ENCODE measurements at places on chromosomes 3 and 15. TPM values are rescaled to one million over a fixed set of nuclear protein-coding genes. Genes with fewer than 3 reads are reported as not detected.

Gene PGBD4
- total RNA-seq, result 2.0 TPM

Gene NR1I2
- not detected for total RNA-seq

Gene PIGB
- 15.4 TPM for total RNA-seq

Gene LRRC31
- not detected for total RNA-seq

Gene P2RY14
- not detected for total RNA-seq

Gene GOLGA8R
- total RNA-seq, result 4.9 TPM

Gene TMOD3
- total RNA-seq, result 75.4 TPM

GRCh38 chr3:65478551-65479500, 559.9 kb downstream of the MAGI1 start:
- no peak for DNase-seq

- no peak for DNase-seq
Observed at GRCh38 chr15:22944651-22945050, 35.5 kb downstream of the CYFIP1 start.

DNA sequence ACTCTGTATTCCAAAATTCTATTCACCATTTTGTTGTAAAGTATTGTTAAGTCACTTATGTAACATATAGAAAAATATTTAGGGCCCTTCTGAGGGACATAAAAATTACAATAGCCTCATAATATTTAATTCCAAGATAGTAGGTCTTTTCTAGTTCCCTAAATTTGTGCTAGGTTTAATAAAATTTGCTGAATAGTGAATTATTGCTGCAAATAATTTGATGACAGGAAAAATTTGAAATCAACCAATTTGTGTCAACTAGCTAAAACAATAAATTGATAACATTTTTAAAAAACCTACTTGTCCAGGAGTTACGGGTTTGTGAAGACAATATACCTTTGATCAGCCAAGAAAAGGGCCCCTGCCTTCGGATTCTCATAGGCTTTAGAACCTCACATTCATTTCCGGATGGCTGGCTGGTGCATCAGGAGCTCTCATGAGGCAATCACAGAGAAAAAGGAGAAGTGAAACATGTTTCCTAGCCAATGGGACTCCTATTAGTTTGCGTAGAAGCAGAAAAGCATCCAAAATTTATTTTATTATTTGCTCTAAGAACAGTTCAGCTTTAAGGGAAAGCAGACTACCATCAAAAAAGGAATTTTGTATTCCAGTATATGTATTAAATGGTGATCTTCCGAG, 177.2 kb downstream of the LRRC3B start:
- no peak for DNase-seq

- peak; percentile 11 for DNase-seq
Observed at GRCh38 chr15:40032125-40032839, 6.7 kb downstream of the SRP14 start.

GRCh38 chr3:105195260-105195659, 171.4 kb upstream of the ALCAM start:
- DNase-seq, result no peak

- DNase-seq, result no peak
Observed at GRCh38 chr15:71329497-71330260, 214.4 kb downstream of the THSD4 start.

DNA sequence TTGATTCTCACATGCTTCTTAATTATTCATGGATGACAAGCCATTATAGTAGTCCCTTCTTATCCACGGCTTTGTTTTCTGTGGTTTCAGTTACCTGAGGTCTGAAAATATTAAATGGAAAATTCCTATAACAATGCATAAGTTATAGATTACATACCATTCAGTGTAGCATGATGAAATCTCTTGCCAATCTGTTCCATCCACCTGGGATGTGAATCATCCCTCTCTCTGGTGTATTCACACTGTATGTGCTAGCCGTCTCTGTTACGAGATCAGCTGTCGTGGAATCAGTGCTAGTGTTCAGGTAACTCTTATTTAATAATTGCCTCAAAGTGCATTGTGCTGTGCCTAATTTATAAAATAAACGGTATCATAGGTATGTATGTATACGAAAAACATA, 5.2 kb downstream of the WDR5B start:
- no peak for DNase-seq

- no peak for DNase-seq
Observed at GRCh38 chr3:167728176-167728575, 6.5 kb downstream of the PDCD10 start.

DNA sequence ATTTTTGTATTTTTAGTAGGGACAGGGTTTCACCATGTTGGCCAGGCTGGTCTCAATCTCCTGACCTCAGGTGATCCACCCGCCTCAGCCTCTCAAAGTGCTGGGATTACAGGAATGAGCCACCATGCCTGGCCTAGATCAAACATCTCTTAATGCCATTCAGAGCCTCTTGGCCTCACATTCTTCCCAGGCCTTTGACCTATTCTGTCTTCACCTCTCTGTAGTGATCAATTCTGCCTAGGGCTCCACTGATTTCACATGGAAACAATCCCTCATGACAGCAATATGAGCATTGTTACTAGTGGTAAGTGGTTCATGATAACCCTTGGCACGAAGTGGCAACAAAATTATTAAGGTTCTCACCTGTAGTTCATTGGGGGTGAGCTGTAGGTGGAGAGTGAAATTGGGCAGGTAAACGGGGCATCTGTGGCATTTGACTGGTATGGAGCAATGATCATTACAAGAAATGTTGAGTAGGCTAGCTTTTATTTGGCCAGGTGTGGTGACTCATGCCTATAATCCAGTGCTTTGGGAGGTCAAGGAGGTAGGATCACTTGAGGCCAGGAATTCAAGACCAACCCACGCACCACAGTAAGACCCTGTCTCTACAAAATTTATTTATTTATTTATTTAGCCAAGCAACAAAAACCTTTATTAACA, 4.8 kb upstream of the ARPIN start:
- no peak for DNase-seq

- no peak for DNase-seq
Observed at GRCh38 chr15:79195802-79196201, 86.7 kb upstream of the ANKRD34C start.

DNA sequence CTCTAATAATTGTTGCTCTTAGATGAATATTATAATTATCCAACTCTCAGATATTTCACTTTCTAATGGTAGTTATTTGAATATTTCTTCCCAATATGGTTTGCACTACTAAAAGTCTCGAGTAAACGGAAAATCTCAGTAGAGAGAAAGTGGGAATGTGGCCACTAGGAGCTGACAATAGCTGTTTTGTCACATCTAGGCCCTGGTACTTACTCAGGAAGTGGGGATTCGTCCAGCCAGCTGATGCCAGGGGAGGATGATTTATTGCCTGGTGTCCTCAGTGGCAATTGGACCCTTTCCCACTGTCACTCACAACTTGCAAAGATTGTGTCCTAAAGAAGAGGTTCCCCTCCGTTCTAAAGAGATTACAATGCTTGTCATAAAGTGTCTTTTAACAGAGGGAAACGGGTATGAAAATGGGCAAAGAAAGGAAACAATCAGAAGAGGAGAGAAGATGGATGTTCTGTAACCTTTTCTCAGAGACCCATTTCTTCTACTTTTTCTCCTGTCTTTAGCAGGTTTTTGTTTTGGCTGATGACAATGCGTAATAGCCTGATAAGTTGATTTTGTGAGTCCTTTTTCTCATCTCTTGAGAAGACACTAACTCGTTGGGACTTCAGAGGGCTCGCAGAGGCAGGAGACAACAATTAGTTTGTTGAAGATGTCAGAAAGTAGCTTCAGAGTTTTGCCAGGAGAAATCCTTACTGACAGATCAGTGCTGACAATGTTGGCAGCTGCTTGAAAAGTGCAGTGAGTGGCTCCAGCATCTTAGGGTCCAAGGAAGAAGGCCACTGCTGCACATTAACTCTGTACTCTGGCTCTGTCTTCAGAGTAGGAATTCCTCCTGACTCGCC, 320.6 kb downstream of the MECOM start:
- DNase-seq, result no peak

DNA sequence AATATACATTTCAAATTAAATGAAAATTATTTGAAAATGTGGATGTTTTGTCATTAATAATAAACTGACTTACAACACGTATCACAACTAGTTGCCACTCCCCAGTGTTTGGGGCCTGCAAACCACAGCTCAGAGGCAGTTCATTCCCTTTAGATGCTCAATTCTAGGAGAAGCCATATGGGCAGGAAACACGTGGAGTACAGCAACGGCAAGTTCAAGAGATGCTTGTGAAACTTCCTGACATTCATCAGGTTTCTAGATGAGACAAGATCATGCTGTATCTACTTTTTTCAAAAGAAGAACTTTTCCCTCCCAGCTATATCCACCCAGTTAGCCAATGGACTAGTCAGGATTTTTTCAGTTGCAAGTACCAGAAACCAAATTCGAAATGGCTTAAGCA, 17.6 kb upstream of the PLA2G4D start:
- no peak for DNase-seq

GRCh38 chr3:127158614-127159229, 34.2 kb upstream of the PRR23E start:
- no peak for DNase-seq

GRCh38 chr3:126081618-126082361, 2.1 kb downstream of the SLC41A3 start:
- DNase-seq, result no peak

DNA sequence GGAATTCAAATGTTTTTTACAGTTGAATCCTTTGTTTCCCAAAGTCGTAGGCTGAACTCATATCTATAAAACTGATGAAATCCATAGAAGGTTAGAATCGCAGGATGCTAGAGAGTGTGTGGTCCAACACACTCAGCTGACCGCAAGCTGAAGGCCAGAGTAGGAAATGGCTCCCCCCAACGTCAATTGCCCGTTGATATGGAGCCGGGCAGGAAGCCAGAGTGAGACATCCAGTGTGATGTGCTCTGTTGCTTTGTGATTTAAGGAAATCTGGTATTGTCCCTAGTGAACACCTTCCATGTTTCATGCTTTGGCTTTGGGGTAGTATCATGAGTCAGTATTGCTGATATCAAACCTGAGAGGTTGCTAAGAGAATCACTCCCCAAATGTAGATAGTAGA, 5.8 kb upstream of the MEX3B start:
- no peak for DNase-seq
